ENCODE measurements at places on chromosomes 2 and 18.

GRCh38 chr18:58143386-58143785 lies 99.4 kb downstream of the NEDD4L start:
- no peak for DNase-seq

DNA sequence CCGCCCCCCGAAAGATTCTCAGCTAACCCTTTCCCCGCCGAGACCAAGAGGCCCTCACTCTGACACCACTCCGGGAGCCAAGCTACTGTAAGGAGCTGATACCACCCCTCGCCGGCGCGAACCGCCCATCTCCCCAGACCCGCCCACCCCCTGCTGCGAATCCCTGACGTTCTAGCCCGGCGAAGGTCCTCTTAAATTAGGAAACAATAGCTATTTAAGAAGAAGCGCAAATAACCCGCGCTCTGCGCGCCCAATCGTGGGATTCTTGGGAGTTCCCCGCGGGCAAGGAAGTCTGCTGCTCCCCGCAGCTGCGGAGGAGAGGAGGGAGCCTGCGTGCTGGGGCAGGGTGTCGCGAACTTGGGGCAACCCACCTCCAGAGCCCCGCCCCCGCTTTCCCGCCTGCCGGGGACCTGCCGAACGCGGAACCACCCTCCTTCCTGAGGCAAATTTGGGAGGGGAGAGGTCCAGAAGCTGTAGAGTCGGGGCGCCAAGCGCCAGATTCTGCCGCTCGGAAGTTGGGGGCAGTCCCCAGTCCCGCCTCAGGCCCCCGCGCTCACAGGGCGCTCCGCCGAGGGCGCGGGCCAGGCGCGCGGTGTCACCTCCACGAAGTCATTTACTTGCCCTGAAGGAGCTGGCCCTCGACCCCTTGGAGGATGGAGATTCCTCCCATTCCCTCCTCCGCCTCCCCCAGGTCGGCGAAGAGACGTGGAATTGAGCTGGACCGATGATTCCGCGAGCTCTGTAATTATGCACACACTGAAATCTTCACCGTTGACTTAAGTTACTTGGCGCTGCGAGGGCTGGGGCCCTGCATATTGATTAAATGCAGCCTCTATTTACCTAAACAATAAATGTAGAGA lies 8.4 kb upstream of the SP9 start:
- DNase-seq = no peak

DNA sequence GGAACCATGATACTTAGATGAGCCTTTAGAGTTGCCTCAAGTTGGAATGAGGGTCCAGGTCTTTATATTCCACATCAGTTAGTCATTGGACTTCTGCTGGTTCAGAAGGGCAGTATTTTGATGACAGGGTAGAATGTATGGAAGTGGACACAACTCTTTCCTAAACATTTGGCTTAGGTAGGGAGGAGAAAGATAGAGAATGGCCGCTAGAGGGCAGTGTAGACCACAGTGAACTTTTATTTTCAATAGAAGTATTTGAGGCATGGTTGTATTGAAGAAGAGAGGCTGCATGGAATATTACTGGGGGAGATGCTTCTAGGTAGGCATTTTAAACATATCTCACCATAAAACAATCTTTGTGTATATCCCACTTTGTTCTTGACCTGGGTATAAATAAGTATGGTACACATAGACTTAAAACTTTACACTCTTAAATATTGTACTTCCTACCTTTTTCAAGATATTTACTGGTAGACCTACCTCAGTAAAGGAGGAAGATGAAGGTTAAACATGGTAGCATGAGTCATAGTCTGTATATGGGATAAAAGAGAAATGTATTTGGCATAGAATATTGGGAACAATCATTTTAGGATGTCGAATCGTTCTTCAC lies 497.6 kb upstream of the FAM98A start:
- DNase-seq = peak; percentile 6

DNA sequence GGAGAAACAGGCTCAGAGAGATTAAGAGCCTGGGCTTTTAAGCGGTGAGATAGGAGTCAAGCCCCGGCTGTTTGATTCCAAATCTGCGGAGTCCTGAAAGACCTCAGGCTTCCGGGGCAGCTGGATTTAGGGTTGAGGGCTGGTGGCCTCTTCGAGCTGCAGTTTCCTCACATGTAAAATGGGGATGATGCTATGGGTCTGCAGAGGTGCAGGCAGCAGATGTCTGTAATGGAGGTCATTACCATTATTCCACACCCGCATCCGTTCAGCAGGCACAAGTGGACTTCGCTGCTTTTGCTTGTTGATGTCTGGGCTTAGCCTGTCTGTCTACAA lies 175.6 kb upstream of the HS6ST1 start:
- no peak for DNase-seq

- DNase-seq = peak; percentile 40
Measured at GRCh38 chr18:28175930-28176697, 816 bp downstream of the CDH2 start.

GRCh38 chr18:2939317-2939716 lies 73.6 kb downstream of the LPIN2 start:
- no peak for DNase-seq

GRCh38 chr18:12049978-12050811 lies 43.4 kb upstream of the ANKRD62 start:
- no peak for DNase-seq

- DNase-seq = no peak
Measured at GRCh38 chr2:136310797-136311603, 193.1 kb upstream of the CXCR4 start.

DNA sequence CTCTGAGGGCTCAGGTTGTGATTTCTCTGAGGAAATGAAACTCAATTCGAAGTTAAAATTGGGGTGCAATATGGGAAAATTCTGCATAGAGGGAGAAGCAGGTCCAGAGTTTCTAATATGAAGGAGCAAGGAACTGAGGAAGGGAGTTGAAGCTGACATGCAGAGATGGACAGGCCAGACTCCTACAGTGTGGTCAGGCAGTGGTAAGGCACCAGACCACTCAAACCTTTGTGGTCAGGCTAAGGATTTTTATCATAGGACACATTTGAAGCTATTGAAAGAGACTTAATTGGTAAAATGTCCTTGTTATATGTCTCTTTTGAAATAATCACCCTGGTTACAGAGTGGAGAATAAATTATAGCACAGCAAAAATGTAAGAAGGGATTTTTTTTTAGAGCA lies 1074.8 kb upstream of the CDH2 start:
- DNase-seq = no peak

DNA sequence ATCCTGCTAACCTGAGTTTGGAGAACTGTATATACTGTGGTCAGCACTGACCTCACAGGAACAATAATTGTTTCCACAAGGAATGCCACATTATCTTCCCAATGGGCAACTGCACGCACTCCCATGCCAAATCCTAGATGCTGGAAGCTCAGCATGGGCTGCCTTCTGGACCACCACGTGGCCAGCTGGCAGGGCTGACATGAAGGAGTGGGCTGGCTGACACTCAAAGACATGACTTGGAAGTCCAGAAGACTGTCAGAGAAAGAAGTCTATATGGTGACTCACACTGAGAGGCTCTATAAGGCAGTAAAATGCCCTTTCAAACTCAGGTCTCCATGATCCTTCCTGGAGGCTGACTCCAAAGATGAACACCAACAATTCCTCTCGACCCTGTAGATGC lies 98.4 kb upstream of the RNF152 start:
- DNase-seq = no peak

- DNase-seq = no peak
Measured at GRCh38 chr2:1415501-1415900, 2.2 kb downstream of the TPO start.

GRCh38 chr2:118786746-118787145 lies 60.7 kb downstream of the EN1 start:
- no peak for DNase-seq

GRCh38 chr2:130371723-130372054 lies 15.8 kb downstream of the PTPN18 start:
- DNase-seq = peak; percentile 3

GRCh38 chr2:163592954-163593622 lies 142.7 kb downstream of the FIGN start:
- no peak for DNase-seq

DNA sequence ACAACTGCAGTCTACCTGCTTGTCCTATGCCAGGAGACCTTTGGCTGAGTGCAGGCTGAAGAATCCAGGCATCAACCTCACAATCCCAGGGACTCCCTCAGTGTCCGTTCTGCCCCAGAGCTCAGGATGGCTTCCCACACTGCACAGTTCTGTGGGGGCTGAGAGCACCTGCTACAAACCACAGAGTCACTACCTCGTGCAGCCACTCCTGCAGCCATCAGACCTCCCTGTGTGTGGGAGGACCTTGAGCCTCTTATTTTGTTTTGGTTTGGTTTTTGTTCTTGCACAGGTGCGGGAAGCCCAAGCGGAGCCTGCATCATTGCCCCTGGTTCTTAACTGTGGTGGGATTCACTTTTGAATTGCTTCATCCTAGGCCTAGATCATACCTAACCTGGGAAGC lies 31.0 kb downstream of the NAT8 start:
- no peak for DNase-seq

- DNase-seq = no peak
Measured at GRCh38 chr18:59681051-59681450, 16.2 kb downstream of the CCBE1 start.

DNA sequence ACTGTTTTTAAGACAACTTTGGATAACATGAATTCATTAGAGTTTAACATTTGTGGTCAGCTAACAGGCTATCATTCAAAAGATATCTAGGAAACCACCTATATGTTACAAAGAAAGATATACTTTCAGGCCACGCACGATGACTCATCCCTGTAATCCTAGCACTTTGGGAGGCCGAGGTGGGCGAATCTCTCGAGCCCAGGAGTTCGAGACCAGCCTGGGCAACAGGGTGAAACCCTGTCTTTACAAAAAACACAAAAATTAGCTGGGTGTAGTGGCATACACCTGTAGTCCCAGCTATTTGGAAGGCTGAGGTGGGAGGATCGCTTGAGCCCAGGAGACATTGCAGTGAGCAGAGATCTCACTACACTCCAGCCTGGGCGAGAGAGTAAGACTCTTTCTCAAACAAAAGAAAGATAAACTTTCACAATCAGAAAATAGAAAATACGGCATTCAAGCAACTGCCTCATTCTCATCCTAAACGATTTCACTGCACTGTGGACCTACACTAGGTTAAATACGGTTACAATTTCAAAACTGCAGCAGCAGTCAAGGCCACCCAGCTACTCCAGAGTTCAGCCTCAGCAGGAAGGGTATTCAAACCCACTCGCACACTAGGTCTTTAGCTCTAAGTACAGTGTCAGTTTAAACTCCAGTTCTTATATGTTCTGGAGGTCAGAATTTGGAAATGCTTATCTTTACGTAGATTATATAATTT lies 250.0 kb upstream of the SLC39A10 start:
- no peak for DNase-seq

GRCh38 chr18:45755934-45756333 lies 32.0 kb downstream of the SLC14A1 start:
- DNase-seq = peak; percentile 52

GRCh38 chr2:172456002-172456401 lies 28.6 kb downstream of the ITGA6 start:
- DNase-seq = no peak

DNA sequence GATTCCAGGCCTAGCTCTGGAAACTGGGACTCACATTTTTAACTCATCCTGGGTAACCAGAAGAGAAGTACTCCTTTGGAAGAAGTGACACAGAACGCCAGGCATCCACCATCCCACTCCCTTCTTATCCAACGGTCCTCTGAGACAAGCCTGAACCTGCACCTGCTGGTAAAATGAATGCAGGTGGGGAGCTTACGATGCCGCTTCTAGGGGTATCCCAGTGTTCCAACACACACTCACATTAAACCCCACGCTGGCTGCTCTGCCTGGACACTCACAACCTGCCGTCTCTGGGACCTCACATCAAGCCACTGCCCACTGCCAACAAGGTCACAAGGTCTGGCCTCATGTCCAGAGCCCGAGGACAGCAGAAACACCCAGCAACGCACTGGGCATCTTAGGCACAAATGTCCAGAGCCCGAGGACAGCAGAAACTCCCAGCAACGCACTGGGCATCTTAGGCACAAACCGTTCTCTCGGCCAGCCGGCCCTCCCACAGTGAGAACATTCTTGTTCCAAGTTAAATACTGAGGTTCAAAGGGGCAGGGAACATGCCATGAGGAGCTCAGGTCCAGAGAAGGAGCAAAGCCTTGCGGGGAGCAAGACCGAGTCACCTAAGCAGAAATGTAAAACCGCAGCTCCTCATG lies 9.9 kb downstream of the SLC66A2 start:
- no peak for DNase-seq

- DNase-seq = peak; percentile 19
Measured at GRCh38 chr18:55577812-55578539, 10.0 kb downstream of the TCF4 start.

- no peak for DNase-seq
Measured at GRCh38 chr18:45227001-45227742, 388.1 kb upstream of the SLC14A2 start.

- no peak for DNase-seq
Measured at GRCh38 chr18:79657342-79657996, 22.1 kb upstream of the CTDP1 start.

GRCh38 chr2:19762142-19762541 lies 139.6 kb downstream of the TTC32 start:
- DNase-seq = no peak

DNA sequence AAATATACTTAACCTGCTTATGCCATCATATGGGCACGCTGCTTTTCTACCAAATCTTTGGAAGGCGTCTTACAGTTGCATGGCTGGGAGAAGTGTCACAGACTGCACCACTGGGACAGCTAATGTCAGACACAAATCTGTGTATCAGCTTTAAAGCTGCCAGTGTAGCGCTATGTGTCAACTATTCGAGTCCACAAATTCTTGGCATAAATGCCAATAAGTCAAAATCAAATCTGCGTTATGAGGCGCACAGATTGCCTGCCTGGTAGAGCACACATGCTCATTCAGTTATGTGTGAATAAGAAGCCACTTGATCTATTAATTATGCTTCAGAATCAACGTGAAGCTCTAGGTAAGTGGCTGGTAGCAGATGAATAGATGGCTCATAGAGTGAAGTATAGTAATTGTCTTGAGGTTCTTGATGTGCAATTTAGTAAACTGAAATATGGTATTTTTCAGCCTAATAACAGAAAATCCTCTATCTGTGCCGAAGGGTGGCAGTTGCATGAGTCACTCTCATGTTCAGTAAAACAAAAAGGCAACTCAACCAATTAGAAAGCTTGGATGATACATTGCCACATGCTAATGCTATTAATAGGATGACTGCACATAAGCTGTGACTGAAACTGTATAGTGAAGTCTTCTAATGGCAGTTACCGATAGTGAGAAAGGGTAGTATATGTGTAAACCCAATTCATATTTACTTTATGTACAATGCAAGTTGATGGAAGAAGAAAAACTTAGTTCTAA lies 52.0 kb downstream of the DCC start:
- DNase-seq = no peak

- DNase-seq = no peak
Measured at GRCh38 chr2:235343869-235344268, 150.0 kb upstream of the AGAP1 start.

GRCh38 chr2:56743807-56744206 lies 560.0 kb downstream of the CCDC85A start:
- DNase-seq = no peak

DNA sequence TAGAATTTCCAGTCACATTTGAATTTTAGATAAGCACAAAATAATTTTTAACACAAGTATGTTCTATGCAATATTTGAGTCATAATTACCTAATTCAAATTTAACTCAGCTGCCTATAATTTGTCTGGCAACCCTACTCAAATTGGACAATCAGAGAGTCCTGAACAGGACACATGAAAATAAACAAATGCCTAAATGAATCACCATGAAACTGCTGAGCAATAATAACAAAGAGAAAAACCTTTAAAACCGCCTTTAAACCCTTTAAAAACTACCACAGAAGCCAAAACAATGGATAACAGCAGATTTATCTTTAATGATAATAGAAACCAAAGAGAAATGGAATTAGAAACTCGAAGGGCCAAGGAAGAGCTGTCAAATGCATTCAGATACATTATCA lies 39.5 kb downstream of the ARL4C start:
- DNase-seq = no peak

GRCh38 chr2:6793913-6794312 lies 71.8 kb downstream of the CMPK2 start:
- DNase-seq = no peak
